ENCODE measurements at places on chromosomes 6 and 20. TPM values are rescaled to one million over a fixed set of nuclear protein-coding genes. Genes with fewer than 3 reads are reported as not detected.

The PFDN4 gene
- total RNA-seq, result 48.2 TPM

The RAET1L gene
- total RNA-seq, result not detected

The SIRPB1 gene
- 0.72 TPM for total RNA-seq

The ZKSCAN8 gene
- total RNA-seq, result 18.4 TPM

The CTAGE9 gene
- 0.15 TPM for total RNA-seq

The ADGB gene
- total RNA-seq, result not detected

The CDS2 gene
- total RNA-seq, result 54.0 TPM

The SNRPB2 gene
- 68.5 TPM for total RNA-seq

The MEI4 gene
- total RNA-seq, result 0.05 TPM

The SLC44A4 gene
- 2.7 TPM for total RNA-seq

The BPIFB6 gene
- total RNA-seq, result not detected

The PROKR2 gene
- not detected for total RNA-seq

The CCN6 gene
- total RNA-seq, result 3.0 TPM

The ARFGEF3 gene
- 1.5 TPM for total RNA-seq

The SLA2 gene
- 0.13 TPM for total RNA-seq

The HDGFL1 gene
- total RNA-seq, result not detected

The TRAPPC3L gene
- total RNA-seq, result not detected

The TINAG gene
- total RNA-seq, result not detected

The B4GALT5 gene
- 40.0 TPM for total RNA-seq

The SNAP25 gene
- total RNA-seq, result 0.69 TPM

The FANCE gene
- 4.3 TPM for total RNA-seq

The ANKEF1 gene
- 6.3 TPM for total RNA-seq

The IMPG1 gene
- not detected for total RNA-seq

The ZNF341 gene
- total RNA-seq, result 7.7 TPM

The ADTRP gene
- not detected for total RNA-seq

The TPX2 gene
- total RNA-seq, result 248 TPM

The OR2H2 gene
- not detected for total RNA-seq

The CALHM4 gene
- not detected for total RNA-seq

The HLA-DMA gene
- 2.8 TPM for total RNA-seq

The TCEA2 gene
- total RNA-seq, result 38.5 TPM

The BPIFA1 gene
- not detected for total RNA-seq

Data from Panc1 (cell line).